Left ventricle myocardium inferior (tissue), 1 donor: ENCODE measurements at places on chromosomes 4 and X.

- DNase-seq = peak; percentile 36
- H3K27ac ChIP-seq = peak overlapping the region; percentile 70
- no peaks in the 10 kb centered on the region for H3K27me3 ChIP-seq
- H3K36me3 ChIP-seq = peaks cover 28% of the 10 kb centered on the region
Observed at GRCh38 chr4:37648084-37648817, 37.9 kb downstream of the RELL1 start.

- peak overlapping the region; percentile 58 for H3K27ac ChIP-seq
- no peak overlapping the region for H3K4me3 ChIP-seq
- no peaks in the 10 kb centered on the region for H3K27me3 ChIP-seq
- H3K36me3 ChIP-seq = no peaks in the 10 kb centered on the region
- no peak for DNase-seq
- H3K4me1 ChIP-seq = peaks cover 60% of the 10 kb centered on the region
Observed at GRCh38 chr4:85492336-85492735, 17.4 kb downstream of the ARHGAP24 start.

- H3K27me3 ChIP-seq = no peaks in the 10 kb centered on the region
- no peaks in the 10 kb centered on the region for H3K36me3 ChIP-seq
- no peak overlapping the region for H3K4me3 ChIP-seq
- H3K4me1 ChIP-seq = no peaks in the 10 kb centered on the region
Observed at GRCh38 chrX:7074148-7074907, 73.2 kb upstream of the STS start.

- H3K4me1 ChIP-seq = no peaks in the 10 kb centered on the region
- H3K4me3 ChIP-seq = no peak overlapping the region
- DNase-seq = no peak
- no peaks in the 10 kb centered on the region for H3K36me3 ChIP-seq
- no peak overlapping the region for H3K27ac ChIP-seq
- H3K27me3 ChIP-seq = no peaks in the 10 kb centered on the region
Observed at GRCh38 chr4:189088780-189089179, 851.9 kb upstream of the FRG1 start.

DNA sequence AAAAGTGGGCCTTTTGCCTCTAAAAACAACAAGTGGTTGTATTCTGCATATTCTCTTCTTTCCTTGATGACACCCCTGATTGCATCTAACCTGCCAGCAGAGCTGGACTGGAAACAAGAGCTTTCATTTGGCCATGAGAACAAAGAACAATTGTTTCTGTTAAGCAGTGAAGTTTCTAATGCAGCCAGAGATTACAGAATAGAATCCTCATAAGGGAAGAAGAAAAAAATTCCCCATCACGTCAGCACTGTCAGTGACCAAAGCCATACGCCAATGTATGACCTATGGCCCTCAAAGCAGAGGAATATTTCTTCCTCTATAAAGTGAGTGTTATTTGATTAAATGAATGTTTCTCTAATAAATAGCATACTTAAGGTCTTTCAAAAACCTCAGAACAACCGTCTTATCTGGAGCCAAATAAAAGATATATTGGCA lies 529.1 kb upstream of the INTU start:
- H3K36me3 ChIP-seq = no peaks in the 10 kb centered on the region
- no peak for DNase-seq
- no peak overlapping the region for H3K27ac ChIP-seq
- no peaks in the 10 kb centered on the region for H3K4me1 ChIP-seq
- no peaks in the 10 kb centered on the region for H3K27me3 ChIP-seq

GRCh38 chr4:79598801-79599200 lies 190.8 kb upstream of the GK2 start:
- H3K27me3 ChIP-seq = no peaks in the 10 kb centered on the region
- no peak overlapping the region for H3K4me3 ChIP-seq
- H3K4me1 ChIP-seq = peaks cover 16% of the 10 kb centered on the region
- DNase-seq = no peak
- peak overlapping the region; percentile 64 for H3K27ac ChIP-seq

- no peak overlapping the region for H3K27ac ChIP-seq
- no peak for DNase-seq
- H3K4me1 ChIP-seq = no peaks in the 10 kb centered on the region
- no peaks in the 10 kb centered on the region for H3K27me3 ChIP-seq
Observed at GRCh38 chrX:97374266-97374665, 490.6 kb downstream of the RPA4 start.

DNA sequence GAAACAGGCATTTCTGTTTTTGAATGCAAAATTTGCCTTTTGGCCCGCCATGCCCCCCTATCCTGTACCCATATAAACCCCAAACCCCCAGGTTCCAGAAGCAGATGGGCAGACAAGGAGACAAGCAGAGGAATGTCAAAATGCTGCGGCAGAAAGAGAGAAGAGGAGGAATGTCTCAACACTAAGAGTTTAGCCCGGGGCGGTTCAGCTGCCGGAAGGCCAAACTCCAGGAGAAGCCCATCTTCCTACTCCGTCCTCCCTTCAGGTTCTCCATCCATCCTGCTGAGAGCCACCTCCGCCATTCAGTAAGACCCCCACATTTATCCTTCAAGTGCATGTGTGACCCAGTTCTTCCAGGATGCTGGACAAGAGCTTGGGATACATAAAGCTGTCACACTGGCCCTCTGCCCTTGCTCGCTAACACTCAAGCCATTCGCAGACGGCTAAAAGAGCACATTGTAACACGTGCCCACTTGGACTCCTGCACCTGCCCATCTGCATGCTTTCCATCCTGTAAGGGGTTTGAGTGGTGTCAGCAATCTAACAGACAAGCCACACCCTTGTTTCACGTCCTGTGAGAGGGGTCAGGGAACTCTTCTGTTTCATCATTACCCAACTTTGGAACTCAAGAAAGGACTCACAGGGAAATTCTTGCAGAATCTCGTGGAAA lies 31.3 kb downstream of the TLR10 start:
- peaks cover 19% of the 10 kb centered on the region for H3K4me1 ChIP-seq
- no peak for DNase-seq
- H3K27me3 ChIP-seq = no peaks in the 10 kb centered on the region
- H3K36me3 ChIP-seq = no peaks in the 10 kb centered on the region
- no peak overlapping the region for H3K4me3 ChIP-seq
- H3K27ac ChIP-seq = no peak overlapping the region

DNA sequence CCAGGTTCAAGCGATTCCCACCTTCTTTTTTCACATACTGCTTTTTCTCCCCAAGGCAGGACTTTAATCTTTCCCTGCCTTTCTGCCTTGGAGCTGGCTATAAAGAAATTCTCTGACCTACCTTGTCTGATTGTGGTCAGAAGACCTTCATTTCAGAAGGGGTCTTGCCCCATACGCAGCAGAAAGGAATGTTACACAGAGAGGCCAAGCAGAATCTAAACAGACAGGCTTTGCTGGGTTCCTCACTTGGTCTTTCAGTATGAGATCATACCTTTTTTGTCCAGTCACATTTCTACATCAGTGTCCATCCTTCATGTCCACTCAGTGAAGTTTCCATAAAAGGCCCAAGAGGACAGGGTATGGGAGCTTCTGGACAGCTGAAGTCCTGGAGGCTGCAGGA lies 108.3 kb upstream of the RBPJ start:
- H3K36me3 ChIP-seq = no peaks in the 10 kb centered on the region
- no peak overlapping the region for H3K27ac ChIP-seq
- no peak for DNase-seq
- H3K27me3 ChIP-seq = peaks cover 28% of the 10 kb centered on the region
- no peak overlapping the region for H3K4me3 ChIP-seq
- H3K4me1 ChIP-seq = peaks cover 1% of the 10 kb centered on the region

DNA sequence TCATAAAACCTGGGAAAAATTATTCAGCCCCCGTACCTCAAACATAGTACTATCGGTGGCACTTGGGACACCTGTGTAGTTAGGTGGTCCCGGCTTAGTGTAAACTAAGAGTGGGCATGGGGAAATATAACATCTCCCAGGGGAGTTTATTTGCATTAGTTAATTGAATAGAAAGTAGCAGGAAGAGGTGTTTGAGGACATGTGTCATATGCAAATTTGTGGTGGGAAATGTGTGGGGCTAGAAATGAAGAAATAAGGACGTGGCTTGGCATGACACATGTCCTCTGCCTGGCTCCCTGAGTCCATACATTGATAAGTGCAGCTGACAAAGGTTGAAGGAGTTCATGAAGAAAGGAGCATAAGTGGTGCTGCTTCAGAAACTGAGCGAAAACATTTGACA lies 483.6 kb downstream of the SH2D1A start:
- H3K27me3 ChIP-seq = no peaks in the 10 kb centered on the region
- H3K4me3 ChIP-seq = no peak overlapping the region
- no peaks in the 10 kb centered on the region for H3K4me1 ChIP-seq

- H3K27me3 ChIP-seq = no peaks in the 10 kb centered on the region
- H3K4me3 ChIP-seq = no peak overlapping the region
Observed at GRCh38 chr4:78640714-78641113, 89.1 kb downstream of the ANXA3 start.

- no peak for DNase-seq
- H3K36me3 ChIP-seq = no peaks in the 10 kb centered on the region
- H3K27ac ChIP-seq = no peak overlapping the region
- H3K4me3 ChIP-seq = no peak overlapping the region
- H3K4me1 ChIP-seq = peaks cover 4% of the 10 kb centered on the region
Observed at GRCh38 chr4:152436384-152436783, 99.5 kb downstream of the FBXW7 start.

DNA sequence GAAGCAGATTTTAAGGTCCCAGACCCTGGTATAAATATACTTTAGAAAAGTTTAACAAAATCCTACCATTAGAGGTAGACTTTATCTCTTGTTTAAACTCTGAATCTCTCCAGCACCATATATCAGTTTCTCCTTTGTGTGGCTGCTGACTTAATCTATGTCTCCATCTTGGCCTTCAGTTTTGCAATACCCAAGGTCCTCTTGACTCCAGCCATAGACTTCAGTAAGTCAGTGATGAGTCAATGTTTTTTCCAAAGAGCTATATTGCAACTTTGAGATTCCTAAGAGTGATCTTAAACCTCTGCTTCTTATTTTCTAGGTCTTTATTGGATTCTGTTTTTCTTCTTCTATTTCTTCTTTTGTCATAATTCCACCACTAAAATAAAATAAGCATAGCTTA lies 50.8 kb upstream of the ADGRL3 start:
- H3K36me3 ChIP-seq = no peaks in the 10 kb centered on the region
- no peaks in the 10 kb centered on the region for H3K27me3 ChIP-seq
- H3K4me1 ChIP-seq = no peaks in the 10 kb centered on the region
- no peak overlapping the region for H3K4me3 ChIP-seq
- DNase-seq = no peak

DNA sequence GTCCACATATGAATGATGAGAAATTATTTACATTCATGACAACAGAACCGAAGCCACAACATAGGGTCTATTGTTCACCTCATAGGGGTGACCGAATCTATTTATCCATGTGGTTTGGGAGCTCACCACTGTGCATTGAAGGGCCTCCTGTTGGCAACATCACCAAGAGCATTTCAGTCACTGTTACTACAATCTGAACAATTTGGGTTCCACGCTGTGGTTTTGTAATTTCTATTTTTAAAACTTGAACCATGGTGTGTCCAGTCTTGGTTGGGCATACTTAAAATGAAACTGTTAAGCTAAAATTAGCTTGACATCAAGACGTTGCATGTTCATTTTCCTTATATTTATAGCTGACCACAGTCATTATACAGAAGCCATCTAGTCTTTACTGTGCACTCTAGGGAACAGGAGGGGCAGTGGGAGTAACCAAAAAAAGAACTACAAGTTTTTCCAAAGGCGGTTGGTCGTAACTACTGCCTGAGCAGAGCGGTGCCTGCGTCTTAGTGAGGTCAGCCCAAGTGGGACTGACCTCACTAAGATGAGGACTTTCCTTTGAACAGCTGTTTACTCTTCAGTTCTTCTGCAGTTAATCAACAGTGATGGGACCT lies 192.1 kb downstream of the SPRY1 start:
- no peaks in the 10 kb centered on the region for H3K27me3 ChIP-seq
- H3K4me3 ChIP-seq = no peak overlapping the region
- no peaks in the 10 kb centered on the region for H3K36me3 ChIP-seq
- no peak for DNase-seq
- H3K27ac ChIP-seq = peak overlapping the region; percentile 32
- H3K4me1 ChIP-seq = no peaks in the 10 kb centered on the region

GRCh38 chrX:13196782-13197181 lies 123.1 kb downstream of the ATXN3L start:
- no peak overlapping the region for H3K27ac ChIP-seq
- no peaks in the 10 kb centered on the region for H3K36me3 ChIP-seq
- DNase-seq = no peak
- no peak overlapping the region for H3K4me3 ChIP-seq
- no peaks in the 10 kb centered on the region for H3K27me3 ChIP-seq

DNA sequence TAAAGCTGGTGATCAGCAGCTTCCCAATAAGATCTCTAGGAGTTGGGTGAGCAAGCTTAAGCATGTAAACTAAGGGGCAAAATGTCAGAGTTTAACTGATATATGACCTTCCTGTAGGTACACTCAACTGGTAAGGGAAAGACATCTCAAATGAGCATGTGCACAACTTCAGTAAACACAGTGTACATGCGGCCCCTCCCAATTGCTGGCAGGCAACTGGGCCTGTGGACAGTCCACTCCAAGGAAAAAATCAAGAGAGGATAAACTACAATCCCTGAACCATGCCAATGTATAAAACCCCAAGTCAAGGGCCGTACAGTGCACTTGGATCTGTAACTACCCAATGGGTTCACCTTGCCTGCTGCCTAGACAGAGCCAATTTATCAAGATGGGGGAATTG lies 4.9 kb upstream of the NAA11 start:
- H3K36me3 ChIP-seq = no peaks in the 10 kb centered on the region
- no peaks in the 10 kb centered on the region for H3K4me1 ChIP-seq
- DNase-seq = no peak

GRCh38 chr4:68176500-68176899 lies 46.8 kb upstream of the TMPRSS11F start:
- no peaks in the 10 kb centered on the region for H3K36me3 ChIP-seq
- H3K27me3 ChIP-seq = no peaks in the 10 kb centered on the region
- H3K4me1 ChIP-seq = no peaks in the 10 kb centered on the region
- no peak for DNase-seq
- H3K4me3 ChIP-seq = no peak overlapping the region
